ENCODE measurements at places on chromosomes 12 and 14.

- DNase-seq: no peak
Observed at GRCh38 chr14:101151226-101151926, 247.9 kb upstream of the RTL1 start.

- DNase-seq: no peak
Observed at GRCh38 chr12:26746121-26746714, 86.8 kb downstream of the ITPR2 start.

GRCh38 chr12:39287817-39288216 is 155.1 kb downstream of the KIF21A start:
- no peak for DNase-seq

DNA sequence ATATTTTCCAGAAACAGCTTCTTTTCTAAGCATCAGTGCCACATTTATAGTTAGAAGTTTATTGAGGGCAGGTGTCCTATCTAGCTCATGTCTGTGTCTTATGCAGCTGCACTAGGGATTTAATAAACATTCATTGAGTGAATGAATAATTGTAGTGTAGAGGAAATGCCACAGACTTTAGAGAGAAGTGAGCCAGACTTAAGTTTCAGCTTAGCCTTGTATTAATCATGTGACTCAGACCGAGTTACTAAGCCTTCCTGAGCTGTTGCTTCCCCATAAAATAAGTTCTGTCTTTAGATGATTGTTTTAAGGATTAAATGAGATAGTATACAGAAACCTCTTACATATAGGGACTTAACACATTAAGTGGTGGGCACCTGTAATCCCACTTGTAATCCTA is 236.1 kb upstream of the DDHD1 start:
- DNase-seq: no peak

DNA sequence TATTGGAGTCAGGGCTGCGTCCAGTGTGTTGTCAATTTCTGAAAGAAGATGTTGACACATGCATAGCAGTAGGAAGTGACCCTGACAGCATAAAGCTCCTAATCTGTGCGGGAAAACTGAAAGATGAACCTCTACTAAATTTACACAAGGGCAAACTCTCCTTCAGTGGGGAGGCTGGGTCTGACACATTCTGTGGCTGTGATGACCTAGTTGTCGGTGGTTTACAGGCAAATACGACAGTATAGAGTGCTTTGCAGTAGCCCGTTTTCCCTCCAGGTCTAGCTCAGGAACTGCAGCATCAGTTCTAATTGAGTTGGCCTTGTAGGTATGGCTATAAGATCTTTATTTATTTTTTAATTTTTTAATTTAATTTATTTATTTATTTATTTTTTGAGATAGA is 14.8 kb upstream of the GABARAPL1 start:
- DNase-seq: no peak
